ENCODE measurements at places on chromosomes 5 and 9. TPM values are rescaled to one million over a fixed set of nuclear protein-coding genes. Genes with fewer than 3 reads are reported as not detected.

- no peak overlapping the region for H3K27ac ChIP-seq
- no peaks in the 10 kb centered on the region for H3K4me1 ChIP-seq
- no peak for DNase-seq
- no peaks in the 10 kb centered on the region for H3K36me3 ChIP-seq
Measured at GRCh38 chr9:37870081-37870798, 33.7 kb downstream of the SLC25A51 start.

DNA sequence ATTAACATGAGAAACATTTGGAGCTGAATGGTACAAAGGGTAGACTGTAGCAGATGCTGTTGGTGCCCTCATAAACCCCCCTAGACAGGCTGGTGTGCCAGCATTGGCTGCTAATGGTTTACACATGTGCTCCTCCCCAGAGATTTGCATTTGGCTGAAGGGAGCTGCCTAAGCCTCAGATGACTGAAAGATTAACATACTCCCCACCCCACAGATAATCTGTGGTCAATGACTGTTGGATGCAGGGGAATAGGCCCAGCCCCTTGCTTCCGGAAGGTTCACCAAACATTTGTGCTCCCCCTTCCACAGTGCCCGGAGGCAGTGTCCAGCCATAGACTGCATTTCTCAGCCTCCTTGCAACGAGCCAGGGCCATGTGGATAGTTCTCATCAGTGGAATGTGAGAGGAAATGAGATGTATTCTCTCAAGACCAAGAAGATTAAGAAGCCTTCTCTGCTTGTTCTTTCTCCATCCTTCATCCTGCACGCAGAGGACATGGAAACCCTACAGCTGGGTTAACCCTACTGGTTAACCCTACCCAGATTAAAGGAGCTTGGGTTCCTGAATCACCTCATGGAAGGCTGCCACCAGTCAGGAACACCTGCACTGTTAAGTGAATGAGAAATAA, 79.6 kb downstream of the PHAX start:
- DNase-seq, result no peak
- no peaks in the 10 kb centered on the region for H3K36me3 ChIP-seq
- no peaks in the 10 kb centered on the region for H3K4me1 ChIP-seq
- no peak overlapping the region for H3K27ac ChIP-seq
- H3K27me3 ChIP-seq, result peaks cover 11% of the 10 kb centered on the region
- no peak overlapping the region for H3K4me3 ChIP-seq

GRCh38 chr5:176365351-176366231, at the start of gene ARL10:
ARL10 (plus strand) TSS chr5:176365487; CDS start chr5:176365564, 77 bp downstream.
- DNase-seq, result peak; percentile 48
- H3K4me1 ChIP-seq, result peaks cover 13% of the 10 kb centered on the region
- H3K27ac ChIP-seq, result no peak within 1 kb of the TSS
- H3K27me3 ChIP-seq, result no peaks in the 10 kb centered on the region
- peak within 1 kb of the TSS; percentile 72 for H3K4me3 ChIP-seq
- H3K36me3 ChIP-seq, result no peaks in the 10 kb centered on the region

DNA sequence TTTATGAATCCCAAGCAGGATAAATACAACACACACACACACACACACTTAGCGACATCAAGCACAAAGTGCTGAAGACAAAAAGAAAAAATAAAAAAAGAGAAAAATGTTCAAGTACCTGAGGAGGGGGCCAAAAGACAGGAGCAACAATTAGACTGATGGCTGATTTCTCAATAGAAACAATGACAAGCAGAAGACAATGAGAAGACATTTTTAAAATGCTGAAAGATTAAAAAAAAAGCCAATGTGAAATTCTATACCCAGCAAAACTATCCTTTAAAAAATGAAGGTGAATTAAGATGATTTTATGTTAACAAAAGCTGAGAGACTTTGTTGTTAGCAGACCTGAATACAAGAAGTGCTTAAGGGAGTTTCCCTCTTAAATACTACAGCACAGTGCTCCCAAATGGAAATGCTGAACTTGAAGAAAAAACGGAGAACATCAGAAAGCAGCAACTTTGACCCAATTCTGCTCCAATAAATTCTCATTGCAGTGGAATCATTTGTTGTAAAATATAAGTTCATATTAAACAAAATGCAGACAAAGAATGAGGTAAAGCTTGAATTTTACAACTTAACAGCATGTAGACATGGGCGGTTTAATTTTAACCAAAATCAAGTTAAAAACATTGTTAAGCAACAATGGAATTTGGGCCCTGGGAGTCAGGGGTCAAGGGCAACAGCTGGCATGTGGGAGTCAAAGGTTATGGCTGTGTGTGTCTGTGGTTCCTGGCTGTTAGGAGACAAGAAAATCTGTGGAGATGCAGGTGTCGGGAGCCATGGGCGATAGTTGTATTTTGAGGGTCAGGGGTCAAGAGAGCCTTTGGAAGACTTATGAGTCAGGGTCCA, 776 bp upstream of the RANBP17 start:
- DNase-seq, result peak; percentile 21
- no peak overlapping the region for H3K27ac ChIP-seq
- peak overlapping the region; percentile 90 for H3K4me3 ChIP-seq
- no peaks in the 10 kb centered on the region for H3K27me3 ChIP-seq
- H3K36me3 ChIP-seq, result no peaks in the 10 kb centered on the region
- H3K4me1 ChIP-seq, result peaks cover 5% of the 10 kb centered on the region

GRCh38 chr9:130348881-130349280, 83.3 kb downstream of the HMCN2 start:
- no peak for DNase-seq
- H3K36me3 ChIP-seq, result no peaks in the 10 kb centered on the region
- H3K4me1 ChIP-seq, result no peaks in the 10 kb centered on the region

- no peaks in the 10 kb centered on the region for H3K27me3 ChIP-seq
- no peak overlapping the region for H3K4me3 ChIP-seq
- H3K4me1 ChIP-seq, result no peaks in the 10 kb centered on the region
- H3K27ac ChIP-seq, result no peak overlapping the region
- no peak for DNase-seq
Measured at GRCh38 chr5:6683241-6683640, 30.0 kb upstream of the TENT4A start.

GRCh38 chr9:85713897-85714296, 27.9 kb downstream of the AGTPBP1 start:
- H3K4me3 ChIP-seq, result no peak overlapping the region
- H3K27ac ChIP-seq, result no peak overlapping the region
- H3K27me3 ChIP-seq, result no peaks in the 10 kb centered on the region

GRCh38 chr9:107487521-107488374, 1.8 kb downstream of the KLF4 start:
- peaks cover 19% of the 10 kb centered on the region for H3K4me1 ChIP-seq
- no peak overlapping the region for H3K4me3 ChIP-seq

- H3K36me3 ChIP-seq, result no peaks in the 10 kb centered on the region
- no peak overlapping the region for H3K27ac ChIP-seq
- H3K4me1 ChIP-seq, result no peaks in the 10 kb centered on the region
- DNase-seq, result no peak
- no peak overlapping the region for H3K4me3 ChIP-seq
Measured at GRCh38 chr9:82421498-82421897, 432.9 kb downstream of the SPATA31D1 start.

- H3K4me3 ChIP-seq, result no peak overlapping the region
- H3K27ac ChIP-seq, result no peak overlapping the region
- no peak for DNase-seq
- peaks cover 14% of the 10 kb centered on the region for H3K4me1 ChIP-seq
- no peaks in the 10 kb centered on the region for H3K36me3 ChIP-seq
Measured at GRCh38 chr9:131697097-131697496, 42.8 kb downstream of the RAPGEF1 start.

DNA sequence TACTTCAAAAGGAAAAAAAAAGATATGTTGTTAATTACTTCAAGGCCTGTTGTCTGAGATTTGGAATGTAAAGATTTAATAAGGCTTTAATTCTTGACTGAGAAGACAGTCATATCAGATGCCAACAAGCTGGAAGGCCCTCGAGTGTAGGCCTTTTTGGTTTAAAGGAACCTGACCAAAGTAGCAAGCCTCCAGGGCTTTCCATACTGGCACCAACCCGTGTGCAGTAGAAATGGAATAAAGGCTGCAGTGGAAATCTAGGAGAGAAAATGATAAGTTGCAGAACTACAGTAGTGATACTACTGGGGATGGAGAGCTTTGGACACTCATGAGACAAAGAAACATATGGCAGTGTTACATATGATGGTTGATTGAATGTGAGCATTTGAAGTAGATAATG, 358.0 kb downstream of the TAF11L14 start:
- H3K36me3 ChIP-seq, result no peaks in the 10 kb centered on the region
- DNase-seq, result no peak
- no peaks in the 10 kb centered on the region for H3K4me1 ChIP-seq
- no peaks in the 10 kb centered on the region for H3K27me3 ChIP-seq
- H3K27ac ChIP-seq, result no peak overlapping the region

DNA sequence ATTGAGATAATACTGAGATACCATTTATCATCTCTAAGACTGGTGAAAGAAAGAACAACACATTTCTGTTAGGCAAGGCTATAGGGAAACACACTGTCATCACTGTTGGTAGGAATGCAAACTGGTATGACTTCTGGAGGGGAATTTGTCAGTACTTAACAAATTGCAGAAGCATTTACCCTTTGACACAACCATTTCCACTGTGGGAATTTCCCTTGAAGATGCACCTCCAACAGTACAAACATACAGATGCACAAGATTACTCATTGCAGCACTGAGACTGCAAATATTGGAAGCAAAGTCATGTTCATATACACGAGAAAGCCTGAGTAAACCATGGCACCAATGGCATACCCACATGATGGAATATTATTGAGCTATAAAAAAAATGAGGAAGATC, 17.6 kb downstream of the GM2A start:
- no peaks in the 10 kb centered on the region for H3K4me1 ChIP-seq
- H3K27me3 ChIP-seq, result no peaks in the 10 kb centered on the region
- no peak for DNase-seq
- no peak overlapping the region for H3K4me3 ChIP-seq

- no peaks in the 10 kb centered on the region for H3K27me3 ChIP-seq
- H3K27ac ChIP-seq, result no peak overlapping the region
- no peak overlapping the region for H3K4me3 ChIP-seq
- DNase-seq, result no peak
- no peaks in the 10 kb centered on the region for H3K36me3 ChIP-seq
- H3K4me1 ChIP-seq, result no peaks in the 10 kb centered on the region
Measured at GRCh38 chr5:8333977-8334376, 465.0 kb downstream of the MTRR start.

DNA sequence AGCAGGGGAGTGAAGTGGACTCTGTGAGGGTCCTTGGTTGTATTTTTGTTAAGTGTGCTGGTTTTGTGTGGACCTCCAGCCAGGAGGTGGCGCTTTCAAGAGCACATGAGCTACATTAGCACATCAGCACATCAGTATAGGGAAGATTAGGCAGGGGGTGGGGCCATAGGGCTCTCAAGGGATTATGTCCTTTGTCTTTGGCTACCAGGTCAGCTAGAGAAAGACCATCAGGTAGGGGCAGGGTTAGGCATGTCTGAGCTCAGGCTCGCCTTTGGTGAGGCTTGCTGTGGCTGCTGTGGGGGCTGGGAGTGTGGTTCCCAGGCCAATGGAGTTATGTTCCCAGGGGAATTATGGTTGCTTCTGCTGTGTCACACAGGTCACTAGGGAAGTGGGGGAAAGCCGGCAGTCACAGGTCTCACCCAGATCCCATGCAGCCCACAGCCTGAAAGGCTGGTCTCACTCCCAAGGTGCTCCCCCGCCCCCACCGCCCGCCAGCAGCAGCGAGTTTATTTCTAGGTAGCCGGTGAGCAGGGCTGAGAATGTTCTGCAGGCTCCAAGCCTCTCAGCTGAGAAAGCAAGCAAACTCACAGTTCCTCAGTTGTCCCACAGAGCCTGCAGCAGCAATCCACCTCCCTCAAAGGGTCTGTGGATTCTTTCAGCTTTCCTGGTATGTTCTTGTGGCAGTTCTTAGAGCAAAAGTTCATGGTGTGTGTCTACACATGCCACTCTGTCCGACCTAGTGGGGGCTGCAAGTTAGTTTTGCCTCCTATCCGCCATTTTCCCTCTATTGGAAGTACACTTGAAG, 13.7 kb downstream of the OR1J1 start:
- DNase-seq, result no peak
- H3K27me3 ChIP-seq, result peaks cover 6% of the 10 kb centered on the region
- H3K36me3 ChIP-seq, result no peaks in the 10 kb centered on the region
- no peak overlapping the region for H3K4me3 ChIP-seq

GRCh38 chr5:135977375-135977928, 22.7 kb upstream of the LECT2 start:
- peak; percentile 85 for DNase-seq
- H3K27me3 ChIP-seq, result peaks cover 22% of the 10 kb centered on the region
- H3K4me1 ChIP-seq, result peaks cover 10% of the 10 kb centered on the region
- H3K4me3 ChIP-seq, result no peak overlapping the region

DNA sequence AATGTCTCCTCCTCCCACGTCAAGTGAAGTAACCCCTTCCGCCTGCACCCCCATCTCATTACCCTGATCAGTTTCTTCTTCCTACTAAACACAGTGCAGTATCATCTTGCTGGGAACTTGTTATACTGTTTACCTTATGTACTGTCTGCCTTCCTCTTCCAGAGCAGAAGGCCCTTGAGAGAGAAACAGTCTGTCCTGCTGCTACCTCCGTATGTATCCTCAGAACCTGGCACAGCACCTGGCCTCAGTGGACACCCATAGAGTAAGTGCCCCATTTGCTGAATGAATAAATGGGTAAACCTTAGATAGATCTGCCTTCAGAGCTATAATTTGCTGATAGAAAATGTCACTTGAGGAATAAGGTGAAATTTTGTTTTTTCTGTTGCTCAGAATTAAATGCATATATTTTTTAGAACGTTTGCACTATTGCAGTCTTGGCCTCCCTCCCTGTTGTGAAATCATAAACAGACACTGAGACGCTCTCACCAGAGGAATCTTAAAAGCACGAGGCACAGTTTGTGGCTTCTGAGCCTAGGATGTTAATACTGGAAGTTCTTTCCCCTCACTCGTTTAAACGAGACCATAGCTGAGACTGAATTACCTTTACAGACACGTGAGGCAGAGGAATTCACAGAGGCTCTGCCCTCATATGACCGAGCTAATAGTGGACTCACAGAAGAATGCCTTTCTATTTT, 223.1 kb upstream of the DAP start:
- no peaks in the 10 kb centered on the region for H3K36me3 ChIP-seq
- no peaks in the 10 kb centered on the region for H3K27me3 ChIP-seq
- no peak overlapping the region for H3K27ac ChIP-seq
- no peaks in the 10 kb centered on the region for H3K4me1 ChIP-seq
- DNase-seq, result no peak

- H3K27ac ChIP-seq, result no peak overlapping the region
- H3K4me3 ChIP-seq, result no peak overlapping the region
- H3K36me3 ChIP-seq, result no peaks in the 10 kb centered on the region
Measured at GRCh38 chr5:110458313-110458712, 268.2 kb downstream of the TMEM232 start.

DNA sequence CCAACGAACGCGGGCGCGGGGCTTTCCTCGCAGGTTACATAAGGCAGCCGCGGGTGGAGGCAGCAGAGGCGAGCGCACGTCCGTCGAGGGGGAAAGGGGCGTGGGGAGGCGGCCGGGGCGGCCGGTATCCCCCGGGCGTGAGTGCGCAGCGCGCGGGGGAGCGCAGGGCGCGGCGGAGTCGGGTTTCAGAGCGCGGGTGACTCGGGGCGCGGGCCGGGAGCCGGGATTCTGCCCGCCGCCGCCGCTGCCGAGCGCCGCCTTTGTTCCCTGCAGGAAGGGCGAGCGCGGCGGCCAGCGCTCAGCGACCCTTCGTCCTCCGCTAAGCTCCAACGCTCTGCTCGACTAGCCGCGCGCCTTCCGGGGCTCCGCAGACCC, at the start of gene COL15A1:
TSS of gene COL15A1 (plus strand) at position 226 of the 375 bp plus-strand sequence. CDS start 155 bp downstream, outside the sequence.
- H3K4me3 ChIP-seq, result no peak within 1 kb of the TSS
- no peak within 1 kb of the TSS for H3K27ac ChIP-seq
- no peak for DNase-seq
- no peaks in the 10 kb centered on the region for H3K36me3 ChIP-seq

The NOXA1 gene
- 0.91 TPM for total RNA-seq

The CXCL14 gene
- total RNA-seq, result not detected

The TAF11L10 gene
- not detected for total RNA-seq

The SLC44A1 gene
- 37.7 TPM for total RNA-seq

The IL13 gene
- total RNA-seq, result not detected

Data from endothelial cell of umbilical vein (primary cell).